ENCODE measurements at places on chromosomes 6 and 20.

DNA sequence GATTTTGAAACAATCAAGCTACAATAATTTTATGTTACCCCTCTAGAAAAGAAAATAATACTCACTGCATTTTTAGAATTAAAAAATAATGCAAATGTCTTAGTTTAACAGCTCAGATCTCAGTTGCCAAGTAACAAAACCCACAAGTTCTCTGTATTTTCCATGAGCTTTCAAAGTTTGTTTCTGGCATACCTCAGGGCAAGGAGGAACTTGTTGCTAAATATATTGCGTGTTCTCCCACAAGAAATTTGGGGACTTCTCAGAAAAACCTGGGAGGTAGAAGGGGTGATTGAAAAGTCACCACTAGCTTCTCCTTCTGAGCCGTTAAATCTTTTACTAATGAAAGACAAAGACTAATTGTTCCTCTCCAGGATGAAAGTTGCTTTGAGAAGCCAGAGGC lies 236.8 kb upstream of the MARCKS start:
- no peak for DNase-seq

DNA sequence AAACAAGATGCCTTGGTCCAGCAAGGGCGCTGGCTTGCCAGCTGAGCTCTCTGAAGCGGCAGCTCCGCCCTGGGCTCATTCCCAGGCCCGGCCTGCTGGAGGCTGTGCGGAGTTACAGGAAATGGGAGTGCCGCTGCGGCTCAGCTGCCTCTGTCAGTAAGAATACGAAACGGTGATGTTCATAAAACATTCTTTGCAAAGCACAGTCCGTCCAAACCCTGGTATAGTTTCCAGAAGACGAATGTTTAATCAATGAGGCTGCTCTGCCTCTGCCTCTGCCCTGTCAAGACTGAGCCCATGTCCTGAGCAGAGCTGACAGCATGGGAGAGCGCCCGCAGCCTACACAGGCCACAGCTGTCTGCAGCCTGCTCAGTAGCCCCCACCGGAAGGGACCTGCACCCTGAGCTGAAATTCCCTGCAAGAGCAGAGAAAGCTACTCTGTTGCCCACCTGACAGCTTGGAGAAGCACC lies 153.3 kb upstream of the SNX9 start:
- DNase-seq = no peak

DNA sequence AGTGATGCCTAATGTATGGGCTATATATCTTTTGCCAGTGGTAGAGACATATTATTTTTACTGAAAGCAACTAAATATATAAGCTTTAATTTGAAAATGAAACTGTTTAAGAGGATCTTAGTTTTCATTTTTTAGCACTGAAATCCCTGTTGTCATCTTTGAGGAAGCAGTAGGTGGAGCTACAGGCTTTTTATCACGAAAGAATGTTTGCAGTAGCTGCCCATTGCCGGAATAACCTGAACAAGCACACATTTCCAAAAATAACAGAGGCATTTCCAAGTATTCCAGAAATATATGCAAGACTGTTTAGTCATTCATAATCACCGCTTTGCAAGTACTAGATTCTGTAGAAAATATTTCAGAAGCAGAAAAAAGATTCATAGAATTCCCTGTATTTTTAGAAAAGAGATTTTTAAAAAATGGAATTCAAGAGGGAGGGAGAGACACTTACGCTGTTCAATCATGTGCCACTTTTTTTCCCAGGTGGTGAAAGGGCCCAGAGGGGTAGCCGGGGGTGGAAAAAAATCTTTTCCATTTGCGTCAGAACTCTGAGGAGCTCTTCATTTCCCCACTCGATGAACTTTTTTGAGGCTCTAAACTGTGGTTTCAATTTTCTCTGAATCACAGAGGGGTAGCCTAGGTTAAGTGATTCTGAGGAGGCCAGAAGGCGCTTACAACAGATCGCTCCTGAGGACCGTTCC lies 142.5 kb upstream of the FERMT1 start:
- DNase-seq = no peak

GRCh38 chr6:47306887-47307286 lies 2.8 kb downstream of the TNFRSF21 start:
- DNase-seq = no peak

All from NCI-H2171 (cell line).